ENCODE measurements at places on chromosomes 12 and 14.

GRCh38 chr12:58887068-58887467 lies 33.2 kb downstream of the LRIG3 start:
- DNase-seq = no peak

DNA sequence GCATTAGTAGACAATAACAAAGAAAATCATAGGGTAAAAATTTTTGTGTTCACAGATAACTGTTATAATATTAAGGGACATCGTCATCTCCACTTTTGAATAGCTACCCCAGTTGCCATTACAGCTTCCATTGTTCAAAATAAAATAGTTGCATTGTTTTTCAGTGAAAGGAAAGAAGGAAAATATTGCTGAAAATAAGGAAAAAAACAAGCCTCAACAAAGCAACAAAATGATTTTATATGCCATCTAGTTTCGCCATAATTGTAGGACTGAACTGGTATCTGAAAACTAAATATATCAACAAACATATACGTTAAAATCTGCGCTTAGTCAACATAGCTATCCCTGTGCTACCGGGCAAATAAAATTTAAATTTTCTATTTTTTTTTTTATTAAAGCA lies 3.3 kb downstream of the CDK17 start:
- no peak for DNase-seq

DNA sequence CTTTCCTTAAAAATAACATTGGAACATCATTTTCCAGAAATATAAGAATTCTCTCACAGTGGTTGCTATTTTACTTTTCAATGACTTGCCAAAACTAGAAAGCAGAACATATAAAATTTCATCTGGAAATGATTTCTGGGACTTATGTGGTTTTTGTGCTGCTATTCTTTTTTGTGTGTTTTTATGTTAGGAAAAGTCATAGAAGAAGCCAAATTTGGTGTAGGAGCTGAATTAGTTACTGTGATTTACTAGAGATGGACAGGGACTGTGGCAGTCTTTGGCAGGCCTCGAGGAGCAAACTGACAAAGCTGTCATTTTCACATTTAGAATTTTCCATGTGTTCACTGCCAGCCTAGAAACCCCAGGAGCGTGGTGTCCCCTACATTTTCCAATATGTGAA lies 38.3 kb upstream of the LDHB start:
- DNase-seq = no peak

GRCh38 chr14:22460461-22461195 lies 128.4 kb downstream of the DAD1 start:
- DNase-seq = no peak

All from MCF 10A (cell line).